ENCODE measurements at places on chromosomes 3 and 15. TPM values are rescaled to one million over a fixed set of nuclear protein-coding genes. Genes with fewer than 3 reads are reported as not detected.

GRCh38 chr3:14265246-14265962 is 86.8 kb downstream of the LSM3 start:
- H3K4me1 ChIP-seq: no peaks in the 10 kb centered on the region
- no peak for DNase-seq
- H3K4me3 ChIP-seq: no peak overlapping the region
- no peaks in the 10 kb centered on the region for H3K36me3 ChIP-seq
- H3K27ac ChIP-seq: no peak overlapping the region
- H3K27me3 ChIP-seq: no peaks in the 10 kb centered on the region

WWTR1 gene
- 148 TPM for total RNA-seq

DNA sequence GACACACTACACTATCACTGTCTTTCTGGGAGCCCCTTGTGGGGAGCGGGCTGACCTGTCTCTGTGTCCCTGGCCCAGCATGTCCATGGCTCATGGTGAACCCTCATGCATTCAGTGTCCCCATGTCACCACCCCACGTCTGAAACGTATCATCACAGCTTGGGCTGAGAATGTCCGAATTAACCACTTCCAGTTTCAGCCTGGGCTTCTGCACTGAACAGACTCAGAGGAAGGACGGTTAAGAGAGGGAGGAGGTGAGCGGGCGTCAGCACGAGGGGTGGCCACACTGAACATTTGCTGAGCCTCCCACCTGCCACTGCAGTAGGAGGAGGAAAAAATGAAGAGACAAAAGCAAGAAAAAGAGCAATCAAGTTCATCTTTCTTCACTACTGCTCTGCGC is 30.5 kb downstream of the ATP2B2 start:
- H3K4me1 ChIP-seq: no peaks in the 10 kb centered on the region
- no peak overlapping the region for H3K27ac ChIP-seq
- no peak overlapping the region for H3K4me3 ChIP-seq
- no peaks in the 10 kb centered on the region for H3K36me3 ChIP-seq
- no peak for DNase-seq

- H3K36me3 ChIP-seq: no peaks in the 10 kb centered on the region
- H3K4me3 ChIP-seq: no peak overlapping the region
- H3K27ac ChIP-seq: no peak overlapping the region
- H3K4me1 ChIP-seq: peaks cover 5% of the 10 kb centered on the region
These were observed 76.3 kb upstream of the COL8A1 start for GRCh38 chr3:99562138-99562537.

LMLN gene
- 6.4 TPM for total RNA-seq

SYNPR gene
- not detected for total RNA-seq

- no peak overlapping the region for H3K27ac ChIP-seq
- H3K27me3 ChIP-seq: no peaks in the 10 kb centered on the region
- no peak for DNase-seq
- H3K4me3 ChIP-seq: no peak overlapping the region
- no peaks in the 10 kb centered on the region for H3K36me3 ChIP-seq
These were observed 576.1 kb downstream of the PDCD6IP start for GRCh38 chr3:34374521-34374920.

- no peaks in the 10 kb centered on the region for H3K36me3 ChIP-seq
- H3K27me3 ChIP-seq: no peaks in the 10 kb centered on the region
- no peak overlapping the region for H3K4me3 ChIP-seq
- DNase-seq: no peak
- no peaks in the 10 kb centered on the region for H3K4me1 ChIP-seq
These were observed 398.0 kb downstream of the OTOL1 start for GRCh38 chr3:161894657-161895056.

DNA sequence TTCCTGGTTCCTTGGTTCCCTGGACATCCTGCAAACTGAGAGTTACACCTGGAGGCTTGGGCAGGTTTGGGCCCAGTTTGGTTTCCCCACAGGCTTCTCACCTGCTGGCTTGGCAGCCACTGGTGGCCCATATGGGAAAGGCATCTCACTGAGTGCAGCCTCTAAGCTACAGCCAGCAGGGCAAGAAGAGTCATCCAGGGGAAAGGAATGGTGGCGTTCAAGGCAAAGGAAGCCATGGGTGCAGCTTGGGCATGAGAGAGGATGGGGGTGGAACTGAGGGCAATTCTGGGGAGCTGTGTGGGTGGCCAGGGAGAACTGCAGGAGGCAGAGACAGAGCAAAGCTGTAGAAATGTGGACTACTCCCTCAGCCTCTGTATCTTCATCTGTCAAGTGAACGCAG is 106.4 kb downstream of the EPHB1 start:
- DNase-seq: no peak
- H3K27ac ChIP-seq: no peak overlapping the region
- H3K36me3 ChIP-seq: no peaks in the 10 kb centered on the region
- no peak overlapping the region for H3K4me3 ChIP-seq
- H3K4me1 ChIP-seq: no peaks in the 10 kb centered on the region

FRMD5 gene
- 0.78 TPM for total RNA-seq

- H3K27me3 ChIP-seq: no peaks in the 10 kb centered on the region
- H3K4me3 ChIP-seq: no peak overlapping the region
- no peaks in the 10 kb centered on the region for H3K4me1 ChIP-seq
- DNase-seq: no peak
These were observed 3.8 kb upstream of the H1-8 start for GRCh38 chr3:129539206-129539605.

TTC21A gene
- 11.6 TPM for total RNA-seq

HDAC11 gene
- 19.9 TPM for total RNA-seq
